ENCODE measurements at places on chromosomes 2 and 18.

GRCh38 chr2:43890855-43891254 is 52.1 kb downstream of the ABCG8 start:
- no peak for DNase-seq

- DNase-seq: no peak
Observed at GRCh38 chr18:74230922-74231714, 60.6 kb downstream of the CYB5A start.

GRCh38 chr2:197071213-197071612 is 144.7 kb upstream of the PGAP1 start:
- no peak for DNase-seq

GRCh38 chr2:151989378-151989777 is 109.5 kb downstream of the CACNB4 start:
- no peak for DNase-seq

- peak; percentile 63 for DNase-seq
Observed at GRCh38 chr2:152716805-152717227, 445 bp downstream of the PRPF40A start.

GRCh38 chr18:28108254-28108653 is 68.7 kb downstream of the CDH2 start:
- DNase-seq: no peak

- no peak for DNase-seq
Observed at GRCh38 chr2:10045561-10046355, 2.4 kb downstream of the KLF11 start.

DNA sequence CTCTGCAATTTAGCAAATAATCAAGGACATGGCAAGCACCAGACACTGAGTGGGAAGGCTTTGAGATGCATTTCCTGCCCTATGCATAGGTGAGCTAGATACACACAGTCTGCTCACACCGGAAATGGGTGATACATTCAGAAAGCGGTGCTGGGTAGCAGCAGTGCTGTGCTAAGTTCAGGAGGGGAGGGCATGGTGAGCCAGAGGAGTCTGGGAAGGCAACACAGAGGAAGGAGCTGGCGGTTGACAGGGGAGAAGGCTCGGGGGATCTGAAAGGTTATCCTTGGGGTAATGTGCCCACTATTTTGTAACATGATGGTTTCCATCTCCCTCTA is 57.4 kb upstream of the EPAS1 start:
- no peak for DNase-seq

DNA sequence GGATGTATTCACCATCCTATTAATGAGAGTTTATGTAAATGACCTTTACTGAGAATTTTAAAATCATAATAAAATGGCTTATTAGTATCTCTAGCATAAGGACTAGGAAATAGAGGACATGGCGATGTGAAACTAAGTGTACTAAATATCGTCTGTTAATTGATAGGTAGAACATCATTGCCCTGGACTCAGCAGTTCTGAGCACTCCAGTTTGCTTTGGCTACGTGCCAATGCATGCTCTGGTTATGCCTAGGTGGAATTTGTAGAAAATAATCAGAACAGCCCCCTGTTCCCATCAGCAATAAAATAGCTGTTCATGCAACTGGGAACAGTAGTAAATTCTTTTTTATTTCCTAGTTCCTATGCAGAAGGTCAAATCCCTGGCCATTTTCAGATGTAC is 247.8 kb downstream of the DOK6 start:
- DNase-seq: no peak

- no peak for DNase-seq
Observed at GRCh38 chr2:133247631-133248030, 320.6 kb downstream of the NCKAP5 start.

DNA sequence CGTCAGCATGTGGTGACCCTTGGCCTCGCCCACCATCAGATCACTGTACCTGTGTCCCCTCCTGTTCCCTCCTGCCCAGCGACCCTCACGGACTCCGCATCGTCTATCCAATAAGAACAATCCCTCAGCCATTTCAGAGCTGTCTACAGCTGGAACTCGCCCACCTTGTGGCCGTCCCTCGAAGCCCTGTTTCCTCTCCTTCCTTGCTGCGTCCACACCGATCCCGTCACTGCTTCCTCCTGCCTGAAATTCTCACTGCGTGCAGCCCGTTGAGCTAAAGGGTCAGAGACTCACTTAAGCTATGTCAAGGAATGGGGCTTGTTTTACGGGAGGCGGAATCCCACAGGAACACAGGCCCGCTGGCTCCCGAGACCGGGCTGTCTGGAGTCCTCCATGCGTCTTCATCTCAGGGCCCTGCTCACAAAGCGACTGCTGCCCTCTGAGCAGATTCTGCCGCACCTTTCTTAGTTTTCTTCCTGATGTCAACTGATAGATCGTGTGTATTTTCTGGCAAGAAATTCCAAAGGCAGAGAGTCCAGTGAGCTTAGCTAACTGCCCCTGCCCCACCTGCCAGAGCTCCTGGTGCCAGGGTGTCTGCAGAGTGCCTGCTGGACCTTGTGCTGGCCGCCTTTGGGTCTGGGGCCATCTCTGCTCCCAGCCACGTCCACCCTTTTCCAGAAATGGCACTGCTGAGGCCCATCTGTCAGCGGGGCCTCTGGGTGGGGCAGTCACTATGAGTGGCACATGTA is 35.3 kb downstream of the KLHL29 start:
- DNase-seq: no peak

DNA sequence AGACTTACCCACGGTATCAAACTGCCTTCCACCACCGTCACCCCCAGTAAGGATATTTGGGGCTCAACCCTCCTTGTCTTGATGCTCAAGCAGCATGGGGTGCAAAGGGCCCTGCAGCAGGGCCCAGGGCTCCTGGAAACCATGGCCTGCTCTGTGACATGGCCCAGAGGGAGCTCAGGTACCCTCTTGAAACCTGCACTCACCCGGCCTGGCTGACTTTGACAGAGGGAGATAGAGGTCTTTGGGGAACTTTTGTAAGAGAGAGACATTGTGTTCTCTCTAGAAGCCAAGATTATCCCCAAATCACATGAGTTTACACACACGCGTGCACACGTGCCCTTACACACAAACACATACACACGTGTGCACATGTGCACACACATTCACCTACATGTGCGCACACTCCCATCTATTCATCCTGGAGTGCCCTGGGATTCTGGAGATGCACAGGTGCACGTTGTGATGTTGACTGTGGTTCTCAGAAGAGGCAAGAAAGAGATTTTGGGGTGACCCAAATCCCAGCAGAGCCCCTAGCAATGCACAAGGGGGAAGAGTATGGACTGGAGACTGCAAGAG is 19.6 kb upstream of the KCNK3 start:
- DNase-seq: no peak

DNA sequence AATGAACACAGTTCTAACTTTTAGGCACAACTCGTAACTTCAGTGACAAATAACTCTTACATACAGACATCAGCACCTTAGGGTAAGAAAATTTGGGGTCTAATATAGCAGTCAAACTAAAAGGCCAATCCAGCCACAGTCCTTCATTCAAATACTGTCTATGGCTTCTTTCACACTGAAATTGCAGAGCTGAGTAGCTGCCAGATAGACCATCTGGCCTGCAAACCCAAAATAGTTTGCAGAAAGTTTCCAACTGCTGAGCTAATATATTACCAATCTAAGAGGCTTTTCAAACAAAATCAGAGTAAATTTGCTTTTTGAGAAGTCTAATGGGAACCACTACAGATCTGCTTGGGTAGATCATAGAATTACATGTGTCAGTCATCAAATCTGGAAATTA is 183.4 kb downstream of the GALR1 start:
- no peak for DNase-seq

DNA sequence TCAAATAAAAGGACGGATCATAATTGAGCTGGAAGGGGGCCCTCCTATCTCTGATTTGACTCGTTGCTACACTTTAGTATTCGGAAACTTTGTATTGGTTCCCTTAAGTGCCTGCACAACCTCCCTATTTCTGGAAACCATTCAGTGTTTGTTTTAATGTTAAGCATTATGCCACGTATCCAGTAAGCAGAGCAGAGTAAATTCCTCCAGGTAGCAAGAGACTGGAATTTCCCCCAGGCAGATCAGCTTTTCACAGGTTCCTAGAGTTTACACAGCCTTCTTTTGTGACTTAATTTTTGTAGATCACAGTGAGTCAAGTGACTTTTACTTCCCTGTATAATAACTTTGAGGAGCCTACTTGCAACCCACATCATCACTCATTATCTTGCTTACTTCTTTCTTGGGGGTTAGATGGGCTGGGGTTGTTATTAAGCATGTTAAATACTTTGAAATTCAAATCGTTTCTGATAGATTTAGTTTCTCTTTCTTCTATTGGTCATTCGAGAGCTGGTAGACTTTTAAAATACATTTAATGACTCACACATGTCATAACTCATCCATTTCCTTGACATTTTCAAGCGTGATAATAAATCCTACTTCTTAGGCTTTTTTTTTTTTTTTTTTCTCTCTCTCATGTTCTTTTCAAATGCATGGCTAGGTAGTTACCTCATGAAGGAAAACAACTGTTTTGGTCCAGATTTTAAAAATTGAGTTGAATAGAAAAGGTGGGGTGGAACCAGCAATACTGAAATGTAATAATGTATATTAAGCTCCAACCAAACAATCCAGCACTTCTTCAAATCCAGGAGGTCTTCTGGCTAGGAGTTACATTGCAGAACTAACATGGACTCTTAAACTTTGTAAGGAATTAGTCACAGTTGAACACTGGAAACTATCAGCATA is 219.3 kb downstream of the NEDD4L start:
- no peak for DNase-seq

All from testis (tissue), 5 donors.